ENCODE measurements at places on chromosomes 3 and 15.

GRCh38 chr15:33126559-33127290 lies 67.8 kb downstream of the FMN1 start:
- peak; percentile 97 for DNase-seq

- DNase-seq, result no peak
Measured at GRCh38 chr3:191282251-191283185, 46.7 kb upstream of the CCDC50 start.

GRCh38 chr3:145807990-145808389 lies 353.0 kb downstream of the PLOD2 start:
- DNase-seq, result peak; percentile 29

DNA sequence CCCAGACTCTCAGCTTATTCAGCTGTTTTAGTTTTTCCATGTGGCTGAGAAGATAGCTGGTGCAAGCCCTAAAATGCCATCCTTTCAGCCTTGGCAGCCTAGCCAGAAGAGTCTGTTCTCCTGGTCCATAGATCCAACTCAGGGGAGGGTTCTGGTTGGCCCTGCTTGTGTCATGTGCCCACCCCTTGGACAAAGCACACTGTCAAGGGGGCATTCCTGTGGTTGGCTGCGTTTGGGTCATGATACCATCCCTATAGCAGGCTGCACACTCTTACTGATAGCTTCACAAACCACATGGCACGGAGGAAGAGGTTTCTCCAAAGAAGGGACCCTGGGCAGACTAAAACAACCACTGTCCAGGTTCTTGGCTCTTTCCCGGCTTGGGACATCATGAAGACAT lies 8.4 kb upstream of the FSTL1 start:
- DNase-seq, result no peak
